ENCODE measurements at places on chromosomes 4 and X.

DNA sequence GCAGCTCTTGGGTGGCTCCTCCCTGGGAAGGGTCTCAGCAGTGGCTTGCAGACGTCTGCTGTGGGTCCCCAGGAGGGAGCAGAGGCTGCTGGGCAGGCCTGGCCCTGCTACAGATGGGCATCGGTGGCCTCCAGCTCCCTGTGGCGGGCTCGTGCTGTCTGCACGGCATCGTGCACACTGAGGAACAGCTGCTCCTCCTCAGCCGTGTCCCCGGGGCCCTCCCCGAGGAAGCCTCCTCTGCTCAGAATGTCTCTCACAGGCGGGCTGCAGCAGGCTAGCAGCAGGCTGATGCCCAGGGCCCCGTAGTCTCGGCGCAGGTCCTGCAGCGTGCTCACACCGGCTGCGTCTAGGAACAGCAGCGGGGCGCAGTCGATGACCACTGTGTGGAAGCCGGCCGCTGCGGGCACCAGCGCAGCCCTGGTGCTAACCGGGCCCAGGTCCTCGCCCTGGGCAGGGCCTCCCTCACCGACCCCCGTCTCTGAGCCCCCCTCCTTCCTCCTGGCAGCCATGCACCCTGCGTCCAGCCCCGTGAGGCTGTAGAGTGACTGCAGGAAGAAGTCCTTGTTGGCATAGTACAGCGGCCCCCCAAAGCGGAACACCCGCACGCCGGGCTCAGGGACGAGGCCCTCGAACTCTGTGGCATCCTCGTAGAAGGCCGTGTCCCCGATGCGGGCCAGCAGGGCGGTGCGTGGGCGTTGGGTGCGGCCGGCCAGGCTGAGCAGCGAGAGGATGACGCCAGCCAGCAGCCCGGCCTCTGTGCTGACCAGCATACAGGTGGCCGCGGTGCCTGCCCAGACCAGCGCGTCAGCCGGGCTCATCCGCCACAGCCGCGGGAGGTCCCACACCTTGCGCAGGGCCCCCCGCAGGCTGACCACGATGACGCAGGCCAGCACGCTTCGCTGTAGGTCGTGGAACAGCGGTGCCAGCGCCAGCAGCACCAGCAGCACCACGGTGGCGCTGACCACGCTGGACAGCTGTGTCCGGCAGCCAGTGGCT is 2.2 kb downstream of the IDUA start:
- no peak for DNase-seq

DNA sequence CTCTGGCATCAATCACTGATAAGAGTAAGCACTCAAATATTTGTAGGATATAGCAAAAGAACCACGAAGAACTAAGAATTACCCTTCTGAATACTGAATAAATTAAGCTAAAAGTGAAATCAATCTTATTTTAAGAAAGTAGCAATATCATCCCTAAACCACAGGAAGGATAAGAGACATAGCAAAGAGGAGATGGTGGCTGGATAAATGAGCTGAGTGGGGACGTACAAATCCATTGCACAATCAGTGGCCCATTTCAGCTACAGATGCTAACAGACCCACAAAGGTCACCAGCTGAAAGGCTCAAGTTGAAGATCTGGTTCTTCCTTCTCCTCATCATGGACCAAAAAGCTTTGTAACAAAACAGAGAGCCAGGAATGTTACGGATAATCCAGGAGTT is 77.1 kb downstream of the SLC9A7 start:
- no peak for DNase-seq

GRCh38 chr4:74615411-74615810 is 170.5 kb downstream of the AREG start:
- no peak for DNase-seq

GRCh38 chr4:167614866-167615265 is 380.6 kb upstream of the SPOCK3 start:
- no peak for DNase-seq

- DNase-seq, result no peak
These were observed 38.5 kb upstream of the PRSS48 start for GRCh38 chr4:151238477-151238876.

DNA sequence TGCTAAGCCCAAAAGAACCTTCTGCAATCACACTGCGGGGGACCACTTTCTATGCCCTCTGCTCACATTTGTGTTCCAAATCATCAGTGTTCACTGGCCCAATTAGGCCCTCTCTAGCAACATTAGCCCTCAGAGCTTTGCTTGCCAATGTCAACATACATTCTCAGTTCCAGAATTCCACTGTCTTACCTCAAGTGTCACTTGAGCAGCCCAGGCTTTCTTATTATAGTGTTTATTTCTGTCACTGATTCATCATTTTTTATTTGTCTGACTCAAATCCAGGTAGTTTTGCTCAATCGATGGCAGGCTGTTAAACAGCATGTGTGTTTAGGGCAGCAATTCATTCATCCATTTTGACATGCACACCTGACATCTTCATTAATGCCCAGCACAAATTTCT is 291.2 kb downstream of the TEX13A start:
- DNase-seq, result no peak

DNA sequence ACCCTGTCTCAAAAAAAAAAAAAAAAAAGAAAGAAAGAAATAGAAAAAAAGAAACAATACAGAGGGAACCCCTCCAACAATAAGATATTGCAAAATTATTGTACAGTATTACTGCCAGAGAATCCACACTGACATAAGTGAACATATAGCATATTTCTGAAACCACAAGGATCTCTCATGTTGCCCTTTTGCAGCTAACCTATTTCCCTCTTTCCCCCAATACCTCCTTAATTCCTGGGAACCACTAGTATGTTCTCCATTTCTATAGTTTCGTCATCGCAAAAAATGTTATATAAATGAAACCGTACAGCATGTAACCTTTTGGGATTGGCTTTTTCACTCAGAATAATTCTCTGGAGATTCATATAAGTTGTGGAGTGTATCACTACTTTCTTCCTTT is 20.0 kb upstream of the BMP2K start:
- DNase-seq, result no peak

DNA sequence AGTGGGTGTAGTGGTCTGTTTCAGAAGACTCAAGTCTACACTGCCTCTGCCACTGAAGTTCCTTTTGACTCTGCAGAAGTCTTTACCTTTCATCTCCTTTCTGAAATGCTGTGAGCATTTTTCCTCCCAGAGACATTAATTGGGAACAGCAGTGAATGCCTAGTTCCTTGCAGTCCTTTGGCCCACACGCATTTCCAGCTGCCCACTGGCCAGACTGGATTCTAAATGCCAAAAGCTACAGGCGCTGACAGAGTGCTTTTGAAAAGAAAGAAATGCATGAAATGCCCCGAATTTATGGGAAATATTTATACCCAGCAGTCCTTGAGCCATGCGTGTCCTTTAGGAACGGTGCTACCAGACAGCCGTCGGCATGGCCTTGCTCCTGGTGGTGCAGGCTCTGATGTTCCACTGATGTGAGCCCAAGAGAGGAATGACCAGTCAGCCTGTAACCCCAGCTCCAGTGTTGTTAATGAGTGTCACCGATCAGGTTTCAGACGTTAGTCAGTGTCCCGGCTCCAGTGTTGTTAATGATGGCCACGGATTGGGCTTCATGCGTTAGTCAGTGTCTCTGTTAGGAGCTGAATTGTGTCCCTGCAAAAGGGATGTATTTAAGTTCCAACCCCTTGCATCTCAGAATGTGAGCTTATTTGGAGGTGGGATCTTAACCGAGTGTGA is 132.6 kb downstream of the TBL1X start:
- DNase-seq, result no peak

DNA sequence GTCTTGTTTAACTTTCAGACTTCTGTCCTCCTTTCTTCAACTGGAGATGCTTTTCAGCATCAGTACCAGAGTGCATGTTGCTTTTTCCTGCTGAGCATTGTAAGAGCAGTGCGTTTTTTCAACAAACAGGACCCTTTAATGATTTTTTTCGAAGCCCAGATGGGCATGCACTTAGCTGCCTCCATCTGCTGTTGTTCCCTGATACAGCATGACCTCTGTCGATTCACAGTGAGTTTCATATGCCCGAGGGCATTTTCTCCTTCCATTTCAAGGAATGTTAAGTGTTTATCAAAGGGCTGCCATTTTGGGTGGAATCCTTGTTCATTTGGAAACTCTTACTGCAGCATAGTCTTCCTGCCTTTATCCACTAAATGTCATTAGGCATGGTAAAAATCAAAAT is 428.6 kb downstream of the DTHD1 start:
- no peak for DNase-seq

GRCh38 chr4:88396681-88397080 is 18.0 kb downstream of the HERC6 start:
- no peak for DNase-seq

DNA sequence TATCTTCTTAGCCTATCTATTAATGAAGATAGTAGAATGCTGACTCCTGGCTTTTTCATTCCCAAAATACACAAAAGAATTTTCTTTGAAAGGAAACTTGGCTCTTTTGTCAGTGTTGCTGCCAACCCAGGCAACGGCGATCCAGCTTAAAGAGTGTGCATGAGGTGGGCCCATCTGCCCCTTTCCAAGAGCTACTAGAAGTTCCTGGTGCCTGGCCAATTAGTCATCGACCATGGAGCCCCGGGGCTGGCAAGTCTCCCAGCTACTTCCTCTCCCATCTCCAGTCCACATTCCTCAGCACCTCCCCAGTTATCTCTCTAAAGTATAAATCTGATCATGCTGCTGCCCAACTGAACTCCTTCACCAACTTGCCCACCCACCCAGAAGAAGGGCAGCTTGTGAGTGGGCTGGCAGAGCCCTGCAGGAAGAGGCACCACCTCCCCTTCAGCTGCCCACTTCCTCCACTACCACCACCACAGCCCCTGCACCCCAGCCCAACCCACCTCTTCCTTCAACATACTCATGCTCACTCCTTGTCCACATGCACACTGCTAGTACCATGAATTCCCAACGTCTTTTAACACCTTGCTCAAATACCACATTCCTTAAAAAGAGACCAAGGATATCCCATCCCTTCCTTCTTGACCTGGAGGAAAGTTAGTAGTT is 158.2 kb upstream of the MAP3K15 start:
- no peak for DNase-seq

DNA sequence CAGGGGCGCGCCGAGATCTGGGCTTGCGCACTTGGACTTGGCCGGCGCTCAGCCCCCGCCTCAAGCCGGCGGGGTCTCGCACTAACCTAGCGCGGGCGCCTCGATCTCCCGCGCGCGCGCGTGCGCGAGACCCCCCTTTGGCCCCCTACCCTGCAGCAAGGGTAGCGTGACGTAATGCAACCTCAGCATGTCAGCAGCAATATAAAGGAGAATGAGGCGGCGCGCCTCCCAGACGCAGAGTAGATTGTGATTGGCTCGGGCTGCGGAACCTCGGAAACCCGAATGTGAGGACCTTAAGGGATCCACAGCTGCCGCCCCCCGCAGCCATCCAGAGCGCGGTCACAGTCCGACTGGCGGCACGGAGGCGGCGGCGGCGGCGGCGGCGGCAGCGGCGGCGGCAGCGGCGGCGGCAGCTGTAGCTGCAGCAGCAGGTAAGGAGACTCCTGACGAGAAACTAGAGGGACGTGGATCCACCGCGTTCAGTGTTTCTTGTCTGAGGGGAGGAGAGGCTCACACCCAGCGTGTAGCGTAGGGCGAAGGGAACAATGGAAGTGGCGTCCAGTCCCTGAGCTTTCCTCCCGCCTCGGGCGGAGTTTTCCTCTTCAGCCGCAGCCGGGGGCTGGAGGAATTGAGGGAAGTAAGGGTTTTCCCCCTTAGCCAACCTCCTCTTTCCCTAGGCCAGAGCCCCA is at the start of the genes SATL1 and ZNF711:
Gene SATL1 (minus strand): TSS at position 19 of the 689 bp plus-strand sequence. CDS start 134,811 bp downstream, outside the sequence.
Gene ZNF711 (plus strand): TSS at position 231 of the 689 bp plus-strand sequence. CDS start 3,582 bp downstream, outside the sequence.
- DNase-seq, result peak; percentile 74

GRCh38 chr4:99088023-99088449 is 552 bp downstream of the ADH5 start:
- DNase-seq, result peak; percentile 59

- no peak for DNase-seq
These were observed 201.4 kb downstream of the CCNG2 start for GRCh38 chr4:77358315-77358928.

DNA sequence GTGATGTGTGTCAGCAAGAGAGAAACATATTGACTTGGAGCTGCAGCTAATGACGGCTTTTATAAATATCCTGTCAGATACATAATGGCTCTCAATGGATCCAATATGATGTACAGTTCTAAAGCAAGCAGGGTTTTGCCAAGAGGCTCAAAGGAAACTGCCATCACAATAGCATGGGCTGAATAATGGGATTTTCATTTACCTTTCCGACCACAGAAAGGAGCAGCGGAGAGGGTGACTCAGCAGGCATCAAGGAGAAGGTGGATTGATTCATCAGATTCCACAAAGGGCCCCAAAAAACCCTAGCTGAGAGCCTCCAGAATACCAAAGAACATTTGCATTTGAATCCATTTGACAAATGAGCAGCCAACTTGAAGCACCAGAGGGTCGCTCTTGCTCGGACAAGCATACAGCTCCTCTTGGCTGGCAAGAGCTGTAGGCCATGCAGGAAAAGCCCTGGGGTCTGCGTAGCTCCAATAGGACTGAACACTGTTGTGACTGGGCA is 355.7 kb upstream of the NOCT start:
- DNase-seq, result no peak

GRCh38 chr4:3532751-3533422 is 665 bp upstream of the LRPAP1 start:
- DNase-seq, result no peak
